ENCODE measurements at places on chromosomes 5 and 9.

DNA sequence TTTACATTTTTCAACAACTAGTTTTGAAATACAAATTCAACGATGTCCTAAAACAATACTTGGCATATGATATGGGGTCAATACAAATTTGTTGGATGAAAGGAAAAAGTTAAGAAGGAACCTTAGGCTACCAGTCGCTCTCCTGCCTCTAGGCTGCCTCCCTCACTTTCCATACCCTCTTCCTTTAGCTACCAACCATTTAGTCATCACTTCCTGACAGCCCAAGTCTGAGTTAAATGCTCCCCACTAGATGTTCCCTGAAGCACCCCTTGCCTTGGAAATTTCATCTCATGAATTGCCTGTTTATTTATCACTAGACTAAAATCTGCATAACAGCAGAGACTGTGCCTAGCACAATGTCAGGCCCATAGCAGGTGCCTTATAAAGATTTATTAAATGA, 2.7 kb upstream of the LARS1 start:
- DNase-seq: no peak

DNA sequence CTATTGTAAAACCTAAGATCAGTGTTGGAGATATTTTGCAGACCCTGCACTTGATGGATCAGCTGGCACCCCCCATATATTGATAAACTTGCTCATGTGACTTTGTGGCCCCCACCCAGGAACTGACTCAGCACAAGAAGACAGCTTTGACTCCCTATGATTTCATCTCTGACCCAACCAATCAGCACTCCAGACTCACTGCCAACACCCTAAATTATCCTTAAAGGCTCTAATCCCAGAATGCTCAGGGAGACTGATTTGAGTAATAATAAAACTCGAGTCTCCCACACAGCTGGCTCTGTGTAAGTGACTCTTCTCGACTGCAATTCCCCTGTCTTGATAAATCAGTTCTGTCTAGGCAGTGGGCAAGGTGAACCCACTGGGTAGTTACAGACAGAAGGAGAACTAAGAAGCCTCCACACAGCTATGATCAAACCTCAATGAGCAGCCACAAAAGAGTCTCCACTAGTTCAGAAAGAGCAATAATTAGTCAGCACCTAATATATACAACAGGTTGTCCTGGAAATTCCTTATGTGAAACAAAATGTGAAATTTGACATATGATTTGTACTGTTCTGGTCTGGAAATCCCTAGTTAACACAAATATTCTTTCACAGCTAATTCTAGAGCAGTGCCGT, 52.2 kb downstream of the ACTL7B start:
- no peak for DNase-seq

DNA sequence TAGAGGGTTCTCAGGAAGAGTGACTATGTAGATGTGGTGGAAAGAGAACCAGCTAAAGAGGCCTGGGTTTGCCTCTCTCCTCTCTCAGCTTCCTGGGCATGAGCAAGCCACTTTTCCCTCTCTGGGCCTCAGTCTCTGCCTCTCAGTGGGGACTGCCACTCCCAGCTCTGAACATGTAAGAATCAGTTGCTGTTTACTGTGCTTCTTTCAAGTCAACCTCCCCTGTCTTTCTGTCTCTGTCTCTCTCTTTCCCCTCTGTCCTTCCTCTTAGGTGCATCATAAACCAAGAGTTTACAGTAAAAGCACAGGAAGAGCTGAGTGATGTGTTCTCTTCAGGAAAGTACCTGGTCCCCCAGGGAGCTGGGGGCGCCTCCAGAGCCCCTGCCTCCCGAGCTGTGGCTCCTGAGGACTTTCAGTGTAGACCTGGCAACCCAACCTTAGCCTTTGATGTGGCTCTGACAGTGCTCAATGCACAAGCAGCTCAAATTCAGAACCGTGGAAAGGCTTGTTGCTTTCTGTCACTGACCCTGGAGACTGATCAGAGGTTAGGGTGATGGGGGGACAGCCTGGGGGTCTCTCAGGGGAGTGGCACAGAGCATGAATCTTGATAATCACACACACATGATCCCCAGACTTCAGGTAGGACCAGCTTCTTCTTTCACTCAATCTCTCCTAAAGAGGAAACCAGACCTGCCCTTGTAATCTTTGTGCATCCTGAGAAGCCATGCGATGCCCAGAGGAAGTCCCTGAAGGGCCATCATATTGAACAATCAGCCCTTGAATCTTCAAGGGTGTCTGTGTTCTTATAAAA, 59.4 kb upstream of the TNFSF8 start:
- DNase-seq: peak; percentile 43

- no peak for DNase-seq
These were observed 10.7 kb downstream of the STK32A start for GRCh38 chr5:147245381-147246165.

DNA sequence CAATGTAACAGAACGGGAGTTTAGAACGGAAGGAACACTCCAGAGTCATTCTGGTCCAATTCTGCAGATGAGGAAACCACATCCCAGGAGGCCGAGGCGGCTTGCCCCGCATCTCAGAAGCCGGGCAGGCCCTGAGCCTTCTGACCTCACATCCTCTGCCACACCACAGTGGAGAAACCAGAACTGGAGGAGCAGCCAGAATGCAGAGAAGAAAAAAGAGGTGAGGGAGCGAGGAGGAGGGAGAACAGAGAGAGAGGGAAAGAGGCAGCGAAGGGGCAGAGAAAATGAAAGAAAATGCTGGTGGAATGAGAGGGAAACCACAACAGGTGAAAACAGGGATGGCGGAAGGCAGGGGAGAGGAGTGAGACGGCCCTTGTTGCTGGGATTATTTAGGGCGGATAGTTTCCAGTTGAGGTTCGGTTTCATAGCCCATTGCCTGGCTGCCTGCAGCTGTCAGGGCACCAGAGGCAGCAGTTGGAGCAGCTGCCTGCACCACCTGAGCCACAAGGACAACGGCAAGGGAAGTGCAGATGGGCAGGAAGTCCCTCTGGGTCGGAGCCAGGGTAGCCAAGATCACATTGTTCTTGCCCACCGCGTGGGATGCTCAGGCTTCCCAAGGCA, at the start of gene HMHB1:
TSS of gene HMHB1 (plus strand) at position 77 of the 621 bp plus-strand sequence.
- DNase-seq: no peak

GRCh38 chr9:127923046-127923445, 6.2 kb upstream of the ST6GALNAC4 start:
- no peak for DNase-seq

DNA sequence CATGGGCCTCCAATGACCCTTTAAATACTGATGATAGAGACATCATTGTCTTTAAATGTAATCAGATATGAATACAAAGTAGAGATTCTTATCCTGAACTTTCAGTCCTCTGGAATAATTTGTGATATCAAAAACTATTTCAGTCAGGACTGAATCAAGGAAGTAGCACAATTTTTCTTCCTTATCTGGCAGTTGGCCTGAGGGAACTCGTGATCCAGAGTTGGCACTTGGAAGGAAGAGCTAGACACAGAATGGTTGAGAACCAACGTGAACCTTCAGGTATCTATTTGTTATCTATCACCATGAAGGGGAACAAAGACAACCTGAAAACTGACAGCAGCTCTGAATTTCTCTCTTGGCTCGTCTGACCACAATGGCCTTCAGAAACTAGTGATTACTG, 269.3 kb downstream of the PRDM9 start:
- no peak for DNase-seq

DNA sequence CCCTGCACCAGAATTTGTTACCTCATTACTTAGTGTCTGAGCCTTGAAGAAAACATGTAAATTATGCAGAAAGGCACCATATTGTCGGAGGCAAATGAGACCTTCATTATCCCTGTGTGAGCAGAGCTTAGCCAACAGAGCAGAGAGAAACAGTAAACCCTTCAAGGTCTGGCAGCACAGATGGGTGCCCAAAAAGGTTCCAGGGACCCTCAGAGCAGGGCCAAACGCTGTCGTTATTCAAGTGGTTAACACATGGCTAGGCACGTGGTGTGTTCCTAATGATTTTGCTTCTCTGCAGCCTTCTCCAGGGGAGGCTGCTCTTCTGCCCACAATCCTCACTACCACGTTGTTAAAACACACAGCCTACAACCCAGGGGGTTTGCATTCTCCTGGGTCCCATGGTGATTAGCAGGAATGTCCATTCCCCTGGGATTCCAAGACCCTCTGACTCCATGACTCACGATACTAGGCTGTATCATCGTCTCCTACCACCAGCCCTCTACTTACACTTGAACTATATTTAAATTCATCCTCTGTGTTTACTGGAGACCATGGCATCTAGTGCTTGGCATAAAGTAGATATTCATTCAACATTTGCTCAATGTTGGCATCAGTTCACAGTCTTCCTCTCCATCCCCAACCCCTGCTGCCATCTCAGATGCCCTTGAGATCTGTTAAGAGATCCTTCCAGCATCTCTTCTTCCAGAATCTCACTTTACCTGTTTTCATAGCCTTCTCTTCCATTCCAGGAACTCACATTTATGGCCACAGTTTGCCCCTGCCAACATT, 174.5 kb upstream of the RAD23B start:
- DNase-seq: no peak

- DNase-seq: peak; percentile 84
These were observed 9.2 kb upstream of the GPRIN1 start for GRCh38 chr5:176619203-176619568.

DNA sequence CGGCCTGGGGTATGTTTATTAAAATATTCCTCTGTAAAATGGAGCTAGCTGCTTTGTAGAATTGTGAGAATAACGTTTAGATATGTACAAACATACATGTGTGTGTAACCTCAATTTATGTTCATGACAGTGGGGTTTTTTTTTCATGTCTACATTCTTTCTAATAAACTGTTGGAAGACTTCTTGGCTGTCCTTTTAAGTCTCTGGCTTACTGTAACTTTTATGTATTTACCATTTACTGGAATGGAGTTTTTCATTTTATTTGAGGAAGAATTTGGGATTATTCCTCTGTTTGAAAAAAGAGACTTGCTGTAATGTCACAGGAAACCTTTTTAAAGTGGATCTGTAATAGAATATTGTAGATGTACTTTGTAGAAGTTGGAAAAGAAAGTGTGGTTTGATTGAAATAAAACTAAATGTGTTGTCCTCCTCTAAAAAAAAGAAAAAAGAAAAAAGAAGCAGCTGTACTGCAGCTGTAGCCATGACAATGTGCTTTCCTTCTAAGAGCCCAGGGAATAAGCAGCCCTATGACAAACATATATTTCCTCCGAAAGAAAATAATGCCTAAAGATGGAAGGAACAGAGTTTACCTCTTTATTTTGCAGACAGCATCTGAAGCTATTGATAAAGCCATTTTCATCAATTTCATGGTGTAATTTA, 71.2 kb upstream of the FREM1 start:
- DNase-seq: no peak

DNA sequence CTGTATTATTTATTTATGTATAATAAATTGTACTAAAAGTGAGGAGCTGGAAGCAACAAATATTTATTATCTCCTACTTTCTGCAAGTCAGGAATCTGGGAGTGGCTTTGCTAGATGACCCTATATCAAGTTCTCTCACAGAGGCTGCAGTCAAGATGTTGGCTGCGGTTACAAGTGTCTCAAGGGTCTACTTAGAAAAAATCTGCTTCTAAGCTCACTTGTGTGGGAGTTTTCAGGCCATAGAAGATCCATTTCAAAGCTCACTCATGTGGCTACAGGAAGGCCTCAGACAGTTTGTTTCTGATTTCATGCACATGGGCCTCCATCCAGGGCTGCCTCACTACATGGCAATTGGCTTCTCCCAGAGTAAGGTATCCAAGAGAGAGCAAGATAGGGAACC, 551.1 kb downstream of the CAAP1 start:
- DNase-seq: no peak

DNA sequence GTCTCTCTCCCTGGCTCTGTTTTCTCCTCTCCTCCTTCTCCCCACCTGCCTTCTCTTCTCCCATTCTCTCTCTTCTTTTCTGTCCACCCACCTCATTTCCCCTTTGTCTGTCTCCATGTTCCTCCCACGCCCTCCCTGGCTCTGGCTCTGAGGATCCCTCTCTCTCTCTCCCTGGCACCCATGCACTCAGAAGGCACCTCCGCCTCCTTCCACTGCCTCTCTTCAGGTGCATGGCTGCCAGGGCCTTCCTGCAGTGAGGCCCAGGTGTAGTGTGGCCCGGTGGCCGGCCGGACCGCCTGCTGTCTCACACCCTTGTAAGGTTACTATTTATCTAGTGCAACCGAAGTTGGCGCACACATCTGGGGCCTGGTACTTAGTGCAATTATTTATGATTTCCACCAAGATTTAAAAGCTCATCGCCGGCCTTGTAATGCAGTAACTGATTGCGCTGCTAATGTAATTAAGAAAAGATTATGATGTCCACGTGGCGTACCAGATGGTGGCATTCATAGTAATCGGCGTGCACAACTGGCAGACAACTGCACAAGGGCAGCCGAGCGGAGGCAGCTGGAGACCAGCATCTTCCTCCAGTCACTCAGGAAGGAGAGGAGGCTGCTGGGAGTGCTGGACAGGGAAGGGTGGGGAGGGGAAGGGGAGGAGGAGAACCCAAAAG, 50.4 kb upstream of the MVB12B start:
- no peak for DNase-seq

DNA sequence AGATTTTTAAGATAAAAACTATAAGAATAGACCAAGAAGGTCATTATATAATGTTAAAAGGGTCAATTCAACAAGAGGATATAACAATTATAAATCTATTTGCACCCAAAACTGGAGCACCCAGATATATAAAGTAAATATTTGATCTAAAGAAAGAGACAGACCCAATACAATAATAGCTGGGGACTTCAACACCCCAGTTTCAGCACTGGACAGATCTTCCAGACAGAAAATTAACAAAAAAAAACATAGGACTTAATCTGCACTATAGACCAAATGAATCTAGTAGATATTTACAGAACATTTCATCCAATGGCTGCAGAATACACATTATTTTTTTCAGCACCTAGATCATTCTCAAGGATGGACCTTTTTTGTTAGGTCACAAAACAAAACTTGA, 331.9 kb downstream of the SPOCK1 start:
- DNase-seq: no peak

- no peak for DNase-seq
These were observed 1.8 kb upstream of the GALNT12 start for GRCh38 chr9:98805506-98806272.

- DNase-seq: no peak
These were observed 56.5 kb upstream of the RICTOR start for GRCh38 chr5:39130716-39131115.

DNA sequence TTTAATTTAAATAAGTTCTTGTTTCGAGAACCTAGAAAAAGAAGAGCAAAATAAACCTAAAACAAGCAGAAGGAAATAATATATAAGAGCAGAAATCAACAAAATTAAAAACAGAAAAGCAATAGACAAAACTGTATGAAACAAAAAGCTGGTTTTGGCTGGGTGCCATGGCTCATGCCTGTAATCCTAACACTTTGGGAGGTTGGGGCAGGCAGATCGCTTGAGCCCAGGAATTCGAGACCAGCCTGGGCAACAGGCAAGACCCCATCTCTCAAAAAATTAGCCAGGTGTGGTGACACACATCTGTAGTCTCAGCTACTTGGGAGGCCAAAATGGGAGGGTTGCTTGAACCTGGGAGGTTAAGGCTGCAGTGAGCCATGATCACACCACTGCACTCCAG, 59.2 kb upstream of the OTP start:
- DNase-seq: no peak

- DNase-seq: no peak
These were observed 110.2 kb upstream of the EGFLAM start for GRCh38 chr5:38148021-38148625.
